ENCODE measurements at places on chromosomes 16 and 17.
A peak's percentile ranks its signal among the peaks of the same experiment; 100 is the strongest.

- no peak for DNase-seq
Observed at GRCh38 chr17:82269138-82269881, 4.2 kb downstream of the CSNK1D start.

DNA sequence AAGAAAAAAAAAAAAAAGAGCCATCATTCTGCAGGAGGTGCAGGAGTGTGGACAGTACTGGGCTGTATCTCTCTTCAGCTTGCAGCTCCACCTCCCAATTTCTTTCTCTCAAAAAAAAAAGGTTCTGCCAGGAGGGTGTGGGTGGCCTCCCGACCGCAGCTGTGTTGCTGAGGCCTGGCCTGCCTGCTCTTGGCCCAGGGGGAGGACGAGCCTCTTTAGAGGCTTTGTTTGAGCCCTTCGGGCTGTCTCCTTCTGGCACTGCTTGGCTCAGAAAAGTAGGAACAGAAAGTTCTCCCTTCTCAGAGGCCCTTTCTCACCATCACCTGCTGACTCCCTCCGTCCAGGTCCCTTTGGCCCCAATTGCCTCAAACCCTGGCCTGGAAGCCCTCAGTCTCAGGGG, 22.2 kb upstream of the C17orf107 start:
- no peak for DNase-seq

GRCh38 chr17:27630607-27631410, at the start of gene LGALS9:
Gene LGALS9 (plus strand): TSS chr17:27631188. CDS start chr17:27631266, 78 bp downstream.
- no peak for DNase-seq

GRCh38 chr17:65536573-65537342, 24.7 kb downstream of the AXIN2 start:
- no peak for DNase-seq

- no peak for DNase-seq
Observed at GRCh38 chr16:54342966-54343365, 56.4 kb upstream of the IRX3 start.

- DNase-seq: no peak
Observed at GRCh38 chr17:60846175-60846574, 168.5 kb downstream of the BCAS3 start.

DNA sequence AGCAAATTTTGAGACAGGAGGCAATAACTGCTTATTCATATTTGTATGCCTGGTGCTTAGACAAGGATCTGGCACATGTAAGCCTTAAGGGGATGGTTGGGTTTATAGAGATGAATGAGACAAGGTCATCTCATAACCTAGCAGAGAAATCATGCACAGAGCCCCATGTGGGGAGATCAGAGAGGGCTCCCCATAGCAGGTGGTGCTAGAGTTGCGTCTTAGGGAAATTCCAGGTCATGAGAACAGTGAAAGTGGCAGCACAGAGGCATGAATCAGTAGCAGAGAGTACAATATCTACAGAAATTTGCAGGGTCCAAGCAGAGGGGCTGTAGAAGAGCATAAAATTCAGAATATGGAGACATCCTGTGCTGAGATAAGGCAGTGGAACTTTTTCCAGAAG, 57.3 kb downstream of the SLC6A2 start:
- DNase-seq: no peak

GRCh38 chr17:65743308-65743655, 181.8 kb upstream of the AXIN2 start:
- no peak for DNase-seq

DNA sequence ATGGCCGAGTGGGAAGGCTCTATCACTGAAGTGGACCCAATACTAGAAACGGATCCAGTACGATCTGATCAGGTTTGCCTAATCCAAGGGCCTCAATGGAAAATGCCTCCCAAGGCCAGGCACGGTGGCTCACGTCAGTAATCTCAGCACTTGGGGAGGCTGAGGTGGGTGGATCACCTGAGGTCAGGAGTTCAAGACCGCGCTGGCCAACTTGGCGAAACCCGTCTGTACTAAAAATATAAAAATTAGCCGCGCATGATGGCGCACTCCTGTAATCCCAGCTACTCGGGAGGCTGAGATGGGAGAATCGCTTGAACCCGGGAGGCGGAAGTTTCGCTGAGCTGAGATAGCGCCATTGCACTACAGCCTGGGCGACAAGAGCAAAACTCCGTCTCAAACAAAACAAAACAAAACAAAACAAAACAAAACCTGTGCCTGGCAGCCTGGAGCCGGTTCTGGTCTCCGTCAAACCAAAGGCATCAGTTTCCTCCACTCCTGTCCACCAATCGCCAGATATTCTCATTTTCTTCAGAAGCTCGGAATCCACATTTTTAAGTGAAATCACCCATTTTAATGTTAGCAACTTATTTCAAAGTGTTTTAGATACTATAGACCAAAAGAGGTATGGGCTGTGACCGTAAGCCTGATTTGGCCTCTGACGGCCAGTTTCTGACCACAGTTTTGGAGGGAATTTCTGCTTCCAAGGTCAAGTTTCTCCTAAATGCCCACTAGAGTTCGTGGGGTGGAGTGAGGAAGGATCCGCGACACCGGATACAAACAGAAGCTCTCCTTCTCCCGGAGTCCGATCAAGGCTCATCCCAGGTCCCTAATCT, 664 bp downstream of the NQO1 start:
- peak; percentile 48 for DNase-seq

DNA sequence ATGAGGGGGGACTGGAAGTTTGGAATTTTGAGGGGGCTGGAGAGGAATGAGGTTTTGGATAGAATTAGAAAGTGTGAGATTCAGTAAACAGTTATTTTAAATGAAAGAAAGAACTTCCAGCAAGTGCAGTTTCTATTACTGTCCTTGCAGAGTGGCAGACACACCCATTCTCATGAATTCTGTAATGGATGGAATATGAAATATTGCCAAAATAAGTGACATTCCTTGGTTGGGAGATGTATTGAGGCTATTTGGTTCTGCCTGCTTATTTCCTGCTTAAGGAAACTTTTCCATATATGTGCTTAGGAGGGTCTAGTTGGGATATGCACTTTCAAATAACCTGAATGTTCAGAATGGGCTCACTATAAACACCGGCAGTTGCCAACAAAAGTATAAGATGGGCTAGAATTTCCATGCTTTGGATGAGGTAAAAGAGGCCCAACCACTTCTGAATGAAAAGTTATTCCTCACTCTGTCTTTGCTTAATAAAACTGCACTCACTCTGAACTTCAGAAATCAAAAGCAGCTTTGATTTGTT, 434.4 kb downstream of the CA10 start:
- no peak for DNase-seq

GRCh38 chr17:28712032-28712704, 480 bp upstream of the PROCA1 start:
- no peak for DNase-seq

Measured in NCI-H1417 (cell line).